ENCODE measurements at places on chromosomes 16 and 17. TPM values are rescaled to one million over a fixed set of nuclear protein-coding genes. Genes with fewer than 3 reads are reported as not detected.

The CES1 gene
- total RNA-seq = 2.0 TPM

The SLFN14 gene
- total RNA-seq = not detected

The DNAI2 gene
- 0.23 TPM for total RNA-seq

The CEP295NL gene
- 0.61 TPM for total RNA-seq

DNA sequence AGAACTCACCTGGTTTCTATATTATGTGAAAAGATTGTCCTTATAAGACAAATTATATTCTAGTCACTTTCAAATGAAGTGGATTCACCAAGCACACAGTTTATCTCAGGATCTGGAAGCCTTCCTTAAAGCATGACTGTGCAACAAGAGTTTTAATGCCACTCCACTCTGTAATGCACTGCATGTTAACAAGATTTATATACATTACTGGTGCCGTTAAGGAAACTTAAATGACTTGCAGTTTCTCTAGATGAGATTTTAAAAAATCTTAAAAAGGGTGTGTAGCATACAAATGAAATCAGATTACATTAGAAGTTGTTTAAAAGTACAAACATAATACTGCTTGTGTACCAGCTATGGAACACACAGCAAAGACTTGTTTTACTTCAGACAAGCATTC, 150.8 kb downstream of the SNX11 start:
- peaks cover 6% of the 10 kb centered on the region for H3K27me3 ChIP-seq
- no peak for DNase-seq
- H3K36me3 ChIP-seq = no peaks in the 10 kb centered on the region
- H3K4me3 ChIP-seq = no peak overlapping the region
- H3K27ac ChIP-seq = no peak overlapping the region

- H3K27me3 ChIP-seq = no peaks in the 10 kb centered on the region
- no peak overlapping the region for H3K27ac ChIP-seq
- peaks cover 5% of the 10 kb centered on the region for H3K36me3 ChIP-seq
- H3K4me1 ChIP-seq = no peaks in the 10 kb centered on the region
- no peak overlapping the region for H3K4me3 ChIP-seq
- DNase-seq = no peak
Measured at GRCh38 chr16:27458258-27458657, 56.3 kb downstream of the IL21R start.

GRCh38 chr17:77492446-77493237, 351.9 kb downstream of the SEC14L1 start:
- no peaks in the 10 kb centered on the region for H3K27me3 ChIP-seq
- no peaks in the 10 kb centered on the region for H3K4me1 ChIP-seq
- H3K4me3 ChIP-seq = no peak overlapping the region
- H3K27ac ChIP-seq = peak overlapping the region; percentile 36
- DNase-seq = peak; percentile 12
- H3K36me3 ChIP-seq = peaks cover 31% of the 10 kb centered on the region

The FN3K gene
- total RNA-seq = 21.2 TPM

DNA sequence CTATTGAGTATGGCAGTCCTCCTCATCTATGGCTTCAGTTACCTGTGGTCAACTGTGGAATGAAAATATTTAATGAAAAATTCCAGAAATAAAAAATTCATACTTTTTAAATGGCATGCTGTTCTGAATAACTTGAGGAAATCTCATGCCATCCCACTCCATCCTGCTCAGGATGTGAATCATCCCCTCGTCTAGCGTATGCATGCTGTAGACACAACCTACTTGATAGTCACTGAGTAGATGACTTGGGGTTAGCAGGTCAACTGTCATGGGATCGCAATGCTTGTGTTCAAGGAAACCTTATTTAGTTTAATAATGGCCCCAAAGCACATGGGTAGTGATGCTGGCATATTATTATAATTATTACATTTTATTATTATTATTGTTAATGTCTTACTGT, 4.8 kb upstream of the VAC14 start:
- H3K4me3 ChIP-seq = no peak overlapping the region
- H3K36me3 ChIP-seq = no peaks in the 10 kb centered on the region
- peaks cover 87% of the 10 kb centered on the region for H3K27me3 ChIP-seq

GRCh38 chr16:21053590-21053989, 97.1 kb downstream of the DNAH3 start:
- H3K27me3 ChIP-seq = no peaks in the 10 kb centered on the region
- H3K4me1 ChIP-seq = peaks cover under 1% of the 10 kb centered on the region
- no peak for DNase-seq
- H3K36me3 ChIP-seq = 0 out of 2 replicates have a peak, but pooled peaks cover under 1% of the 10 kb centered on the region
- no peak overlapping the region for H3K27ac ChIP-seq

GRCh38 chr16:20849589-20850390, 43.5 kb downstream of the REXO5 start:
- no peak overlapping the region for H3K4me3 ChIP-seq
- no peak overlapping the region for H3K27ac ChIP-seq
- H3K4me1 ChIP-seq = no peaks in the 10 kb centered on the region
- DNase-seq = peak; percentile 79
- H3K36me3 ChIP-seq = peaks cover 4% of the 10 kb centered on the region

The HS3ST3A1 gene
- total RNA-seq = 5.9 TPM

DNA sequence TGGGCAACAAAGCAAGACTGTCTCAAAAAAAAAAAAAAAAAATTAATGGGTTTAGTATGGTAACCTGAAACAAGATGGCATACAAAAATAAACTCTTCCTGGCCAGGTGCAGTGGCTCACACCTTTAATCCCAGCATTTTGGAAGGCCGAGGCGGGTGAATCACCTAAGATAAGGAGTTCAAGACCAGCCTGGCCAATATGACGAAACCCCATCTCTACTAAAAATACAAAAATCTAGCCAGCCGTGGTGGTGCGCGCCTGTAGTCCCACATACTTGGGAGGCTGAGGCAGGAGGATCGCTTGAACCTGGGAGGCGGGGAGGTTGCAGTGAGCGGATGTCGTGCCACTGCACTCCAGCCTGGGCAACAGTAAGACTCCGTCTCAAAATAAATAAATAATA, 55.7 kb downstream of the PAFAH1B1 start:
- no peaks in the 10 kb centered on the region for H3K4me1 ChIP-seq
- no peak overlapping the region for H3K4me3 ChIP-seq
- peaks cover 38% of the 10 kb centered on the region for H3K36me3 ChIP-seq
- DNase-seq = no peak

GRCh38 chr16:9124908-9125584, 33.6 kb downstream of the HAPSTR1 start:
- no peak overlapping the region for H3K27ac ChIP-seq
- H3K27me3 ChIP-seq = no peaks in the 10 kb centered on the region
- peaks cover 16% of the 10 kb centered on the region for H3K36me3 ChIP-seq
- H3K4me1 ChIP-seq = peaks cover 33% of the 10 kb centered on the region
- no peak overlapping the region for H3K4me3 ChIP-seq

- no peak overlapping the region for H3K4me3 ChIP-seq
- DNase-seq = no peak
- 0 out of 2 replicates have a peak, but pooled peaks cover 4% of the 10 kb centered on the region for H3K4me1 ChIP-seq
- H3K27me3 ChIP-seq = no peaks in the 10 kb centered on the region
- no peak overlapping the region for H3K27ac ChIP-seq
Measured at GRCh38 chr16:87016046-87017035, 300.9 kb downstream of the C16orf95 start.

The KCNJ16 gene
- not detected for total RNA-seq

DNA sequence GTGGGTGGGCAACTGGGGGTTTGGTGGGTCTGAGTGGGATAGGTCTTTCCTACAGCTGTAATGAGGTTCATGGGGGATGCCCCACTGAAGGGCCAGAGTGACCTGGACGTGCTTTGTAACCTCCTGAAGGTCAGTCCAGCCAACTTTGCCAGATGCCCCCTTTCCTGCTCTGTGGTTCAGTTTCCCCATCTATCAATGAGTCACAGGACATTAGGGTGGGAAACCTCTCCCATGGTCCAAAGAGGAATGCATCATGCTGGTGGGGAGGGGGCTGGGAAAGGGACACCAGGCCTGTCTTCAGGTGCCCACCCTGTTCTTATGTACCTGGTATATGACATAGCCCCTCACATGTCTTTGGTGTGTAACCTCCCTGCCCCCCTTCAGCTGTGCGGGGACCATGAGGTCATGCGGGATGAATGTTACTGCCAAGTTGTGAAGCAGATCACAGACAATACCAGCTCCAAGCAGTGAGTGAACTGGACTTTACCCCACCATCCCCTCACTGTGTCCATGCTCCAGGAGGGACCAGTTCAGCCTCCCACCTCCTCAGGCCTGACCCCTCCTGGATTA, 24.0 kb upstream of the ALKBH5 start:
- no peaks in the 10 kb centered on the region for H3K27me3 ChIP-seq
- no peak overlapping the region for H3K4me3 ChIP-seq
- DNase-seq = no peak
- no peaks in the 10 kb centered on the region for H3K36me3 ChIP-seq

The PLCD3 gene
- total RNA-seq = 55.8 TPM

The CCL4 gene
- total RNA-seq = 1.2 TPM

DNA sequence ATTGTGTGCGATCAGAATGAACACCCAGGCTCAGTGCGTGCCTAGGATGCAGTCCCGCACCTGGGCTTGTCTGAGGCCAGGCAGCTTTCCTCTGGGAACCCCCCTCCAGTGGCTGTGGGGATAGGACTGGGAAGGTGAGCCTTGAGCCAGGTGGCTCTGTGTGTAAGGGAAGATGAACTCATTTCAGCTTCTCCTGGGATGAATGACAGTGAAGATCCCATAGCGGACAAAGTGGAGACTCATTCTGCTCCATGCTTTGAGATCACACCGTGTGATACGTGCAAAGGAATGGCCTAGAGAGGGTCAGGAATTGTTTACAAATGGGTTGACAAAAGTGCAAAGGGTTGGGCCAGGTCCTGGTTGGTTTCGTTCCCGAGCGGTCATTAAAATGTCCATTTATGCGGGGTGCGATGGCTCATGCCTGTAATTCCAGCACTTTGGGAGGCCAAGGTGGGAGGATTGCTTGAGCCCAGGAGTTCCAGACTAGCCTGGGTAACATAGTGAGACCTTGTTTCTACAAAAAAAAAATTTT, 15.8 kb downstream of the GPRC5C start:
- DNase-seq = no peak
- H3K4me3 ChIP-seq = no peak overlapping the region

- H3K4me3 ChIP-seq = no peak overlapping the region
- H3K27me3 ChIP-seq = peaks cover 88% of the 10 kb centered on the region
- no peaks in the 10 kb centered on the region for H3K36me3 ChIP-seq
- peaks cover 36% of the 10 kb centered on the region for H3K4me1 ChIP-seq
Measured at GRCh38 chr16:65219786-65220185, 97.9 kb upstream of the CDH11 start.

- peaks cover 4% of the 10 kb centered on the region for H3K4me1 ChIP-seq
- H3K36me3 ChIP-seq = peaks cover 26% of the 10 kb centered on the region
- no peak overlapping the region for H3K27ac ChIP-seq
- no peak for DNase-seq
- no peak overlapping the region for H3K4me3 ChIP-seq
Measured at GRCh38 chr16:19810817-19811731, 73.6 kb downstream of the GPRC5B start.

The SULT1A1 gene
- 3.2 TPM for total RNA-seq

DNA sequence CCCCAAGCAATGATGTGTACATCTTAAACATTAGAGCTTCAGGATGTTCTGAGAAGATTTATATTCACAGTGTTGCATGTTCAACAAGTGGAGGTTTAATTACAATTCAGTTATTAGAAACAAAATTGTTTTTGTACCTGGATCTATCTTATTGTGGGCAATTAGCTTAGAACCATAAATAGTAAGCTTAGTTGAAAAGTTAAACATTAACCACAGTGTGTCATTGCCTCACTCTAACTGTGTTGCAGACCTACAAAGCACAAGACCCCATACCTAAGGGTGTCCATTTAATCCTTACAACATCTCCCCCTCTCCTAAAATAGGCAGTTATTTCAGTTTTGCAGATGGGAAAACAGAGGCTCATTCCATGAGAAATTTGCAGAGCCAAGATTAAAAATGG, 632.0 kb upstream of the SOX9 start:
- no peaks in the 10 kb centered on the region for H3K4me1 ChIP-seq
- no peak for DNase-seq
- no peak overlapping the region for H3K27ac ChIP-seq
- no peaks in the 10 kb centered on the region for H3K36me3 ChIP-seq

DNA sequence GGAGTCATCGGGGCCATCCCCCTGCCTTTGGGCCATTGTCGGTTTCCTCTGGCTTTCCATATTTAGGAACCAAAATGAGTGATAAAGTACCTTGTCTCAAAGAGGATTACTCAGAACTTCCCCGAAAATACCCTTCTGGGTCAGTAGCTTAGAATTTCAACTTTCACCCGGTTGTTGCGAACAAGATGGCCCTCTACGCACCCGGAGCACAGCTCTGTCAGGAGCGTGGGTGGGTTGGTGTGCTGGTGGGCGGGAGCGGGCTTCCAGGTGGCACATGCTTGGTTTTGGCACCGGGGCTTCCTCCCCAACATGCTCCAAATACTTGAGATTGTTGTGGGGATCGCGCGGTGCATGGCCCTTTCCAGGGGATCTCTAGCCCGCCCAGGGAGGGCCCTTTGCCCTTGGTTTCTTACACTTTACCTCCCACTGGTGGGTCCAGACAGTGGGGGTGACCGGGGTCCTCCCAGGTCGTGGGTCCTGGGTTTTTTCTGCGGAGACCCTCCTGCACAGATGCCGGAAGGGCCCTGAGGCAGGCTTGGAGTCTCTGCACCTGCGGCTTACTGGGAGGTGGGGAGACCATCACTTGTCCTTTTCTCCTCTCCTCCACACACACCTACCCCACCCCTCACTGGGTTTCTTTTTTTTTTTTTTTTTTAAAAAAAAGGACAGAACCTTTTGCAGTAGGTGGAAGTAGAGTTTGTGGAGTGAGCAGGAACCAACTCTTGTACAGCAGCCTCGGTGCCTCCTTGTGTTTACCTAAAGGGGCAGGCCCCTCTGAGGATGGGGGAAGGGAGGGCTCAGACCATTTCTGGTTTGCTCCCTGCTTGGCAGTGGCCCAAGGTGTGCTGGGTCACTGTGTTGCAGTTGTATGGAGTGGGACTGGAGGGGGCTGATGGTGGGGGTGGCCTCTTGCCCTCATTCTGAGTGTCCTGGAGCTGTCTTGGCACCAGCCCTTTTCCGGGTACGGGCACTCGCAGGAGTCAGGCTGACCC, 142.1 kb downstream of the SEC14L1 start:
- DNase-seq = no peak
- H3K27me3 ChIP-seq = peaks cover 26% of the 10 kb centered on the region
- H3K4me3 ChIP-seq = peak overlapping the region; percentile 88

- H3K36me3 ChIP-seq = peaks cover 13% of the 10 kb centered on the region
- H3K27me3 ChIP-seq = no peaks in the 10 kb centered on the region
- H3K4me1 ChIP-seq = peaks cover 41% of the 10 kb centered on the region
- H3K27ac ChIP-seq = peak overlapping the region; percentile 70
- no peak for DNase-seq
Measured at GRCh38 chr17:44093231-44093900, 22.8 kb downstream of the G6PC3 start.

The EPX gene
- total RNA-seq = not detected

GRCh38 chr17:231966-232807, 50.7 kb upstream of the DOC2B start:
- no peaks in the 10 kb centered on the region for H3K27me3 ChIP-seq
- peaks cover 21% of the 10 kb centered on the region for H3K4me1 ChIP-seq

- H3K36me3 ChIP-seq = peaks cover 22% of the 10 kb centered on the region
- no peak overlapping the region for H3K27ac ChIP-seq
- H3K4me3 ChIP-seq = no peak overlapping the region
- DNase-seq = no peak
- no peaks in the 10 kb centered on the region for H3K27me3 ChIP-seq
Measured at GRCh38 chr17:37555386-37555785, 53.8 kb downstream of the SYNRG start.

GRCh38 chr16:67880584-67880983, 4.1 kb upstream of the NRN1L start:
- H3K4me1 ChIP-seq = peaks cover 11% of the 10 kb centered on the region
- no peaks in the 10 kb centered on the region for H3K27me3 ChIP-seq
- no peak for DNase-seq
- H3K27ac ChIP-seq = no peak overlapping the region
- H3K36me3 ChIP-seq = peaks cover 57% of the 10 kb centered on the region
- no peak overlapping the region for H3K4me3 ChIP-seq
